ENCODE measurements at places on chromosomes 7 and 10.

GRCh38 chr10:131789516-131789915, 111.3 kb upstream of the PPP2R2D start:
- DNase-seq: no peak

- DNase-seq: peak; percentile 96
Measured at GRCh38 chr7:135798095-135798494, 49.5 kb upstream of the FAM180A start.

- DNase-seq: no peak
Measured at GRCh38 chr7:107898997-107899594, 8.1 kb downstream of the DLD start.

DNA sequence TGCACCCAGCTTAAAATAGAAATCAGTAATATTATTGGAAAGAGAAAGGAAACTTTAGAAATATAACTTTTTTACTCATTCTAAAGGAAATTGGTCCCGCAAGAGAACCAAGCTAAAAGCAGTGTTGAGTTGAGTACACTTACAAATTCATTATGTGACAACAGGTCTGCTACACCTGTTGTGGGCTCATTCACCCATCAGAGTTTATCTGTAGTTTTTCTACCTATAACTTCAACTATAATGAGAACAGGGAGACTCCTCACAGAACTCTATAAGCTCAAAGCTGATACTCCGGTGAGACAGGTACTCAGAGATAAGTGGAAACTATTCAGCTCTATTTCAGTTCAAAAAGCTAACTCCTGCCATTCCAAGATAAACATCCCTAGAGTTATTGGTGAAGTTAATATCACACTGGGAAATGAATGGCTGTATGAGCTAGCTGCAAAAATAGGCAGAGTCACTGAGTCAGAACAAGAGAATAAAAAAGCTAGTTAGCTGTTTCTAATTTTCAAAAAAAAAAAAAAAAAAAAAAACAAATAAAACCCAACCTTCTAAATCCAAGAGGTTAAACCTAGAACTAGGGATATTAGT, 121.3 kb downstream of the PPP1R3A start:
- peak; percentile 24 for DNase-seq

DNA sequence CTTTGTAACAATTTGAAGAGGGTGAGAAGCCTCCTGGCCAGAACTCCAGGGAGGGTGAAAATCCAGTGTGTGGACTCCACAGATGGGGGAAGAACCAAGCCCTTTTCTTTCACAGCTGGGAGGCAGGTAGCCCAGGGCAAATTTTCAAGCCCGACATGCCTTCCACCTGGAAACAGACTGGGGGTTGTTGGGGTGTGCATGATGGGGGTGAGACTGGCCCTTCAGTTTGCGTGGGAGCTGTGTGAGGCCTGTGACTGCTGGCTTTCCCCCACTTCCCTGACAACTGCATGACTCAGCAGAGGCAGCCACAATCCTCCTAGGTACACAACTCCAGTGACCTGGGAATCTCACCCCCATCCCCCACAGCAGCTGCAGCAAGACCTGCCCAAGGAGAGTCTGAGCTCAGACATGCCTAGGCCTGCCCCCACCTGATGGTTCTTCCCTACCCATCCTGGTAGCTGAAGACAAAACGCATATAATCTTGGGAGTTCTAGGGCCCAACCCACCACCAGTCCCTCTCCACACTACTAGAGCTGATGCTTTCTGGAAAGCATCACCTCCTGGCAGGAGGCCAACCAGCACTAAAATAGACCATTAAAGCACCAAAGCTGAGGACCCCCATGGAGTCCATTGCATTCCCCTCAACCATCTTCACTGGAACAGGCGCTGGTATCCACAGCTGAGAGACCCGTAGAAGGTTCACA, 445.4 kb downstream of the TFEC start:
- peak; percentile 59 for DNase-seq

DNA sequence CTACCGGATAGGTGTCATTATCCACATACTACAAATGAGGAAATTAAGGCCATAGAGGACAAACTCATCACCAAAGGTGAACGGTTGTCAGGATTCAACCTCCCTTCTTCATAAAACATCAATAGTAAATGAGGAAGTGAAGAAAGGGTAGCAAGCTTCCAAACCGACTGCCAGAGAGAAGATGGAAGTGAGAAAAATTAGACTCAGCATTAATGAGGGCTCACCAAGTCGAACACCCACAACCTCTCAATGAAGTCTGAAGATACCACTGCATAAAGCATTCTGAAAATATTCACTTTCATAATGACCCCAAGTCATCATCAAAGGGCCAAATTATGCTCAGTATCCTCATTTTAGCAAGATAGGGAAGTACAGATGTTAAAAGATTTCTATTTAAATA, 29.6 kb downstream of the ABCB4 start:
- no peak for DNase-seq

- no peak for DNase-seq
Measured at GRCh38 chr7:27122077-27122910, 8.3 kb downstream of the HOXA4 start.

- no peak for DNase-seq
Measured at GRCh38 chr10:110107430-110107829, 99.6 kb downstream of the ADD3 start.

DNA sequence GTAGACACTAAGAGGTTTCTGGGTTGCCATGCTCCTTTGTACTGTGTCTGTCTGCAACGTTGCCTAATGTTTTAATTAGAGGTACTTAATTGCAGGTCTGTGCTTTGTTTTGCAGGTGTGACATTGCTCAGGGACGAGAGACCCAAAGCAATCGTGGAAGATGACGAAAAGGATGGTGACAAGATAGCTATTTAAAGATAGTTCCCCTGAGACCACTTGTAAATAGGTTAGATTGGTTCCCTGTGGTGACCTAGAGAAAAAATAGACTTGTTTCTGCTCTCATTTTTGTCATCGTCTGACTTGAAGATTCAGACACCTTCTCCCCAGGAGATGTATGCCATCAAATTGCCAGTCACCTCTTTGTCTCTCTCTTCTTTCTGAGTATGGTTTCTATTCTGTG, 20.1 kb downstream of the PPP1R17 start:
- no peak for DNase-seq

DNA sequence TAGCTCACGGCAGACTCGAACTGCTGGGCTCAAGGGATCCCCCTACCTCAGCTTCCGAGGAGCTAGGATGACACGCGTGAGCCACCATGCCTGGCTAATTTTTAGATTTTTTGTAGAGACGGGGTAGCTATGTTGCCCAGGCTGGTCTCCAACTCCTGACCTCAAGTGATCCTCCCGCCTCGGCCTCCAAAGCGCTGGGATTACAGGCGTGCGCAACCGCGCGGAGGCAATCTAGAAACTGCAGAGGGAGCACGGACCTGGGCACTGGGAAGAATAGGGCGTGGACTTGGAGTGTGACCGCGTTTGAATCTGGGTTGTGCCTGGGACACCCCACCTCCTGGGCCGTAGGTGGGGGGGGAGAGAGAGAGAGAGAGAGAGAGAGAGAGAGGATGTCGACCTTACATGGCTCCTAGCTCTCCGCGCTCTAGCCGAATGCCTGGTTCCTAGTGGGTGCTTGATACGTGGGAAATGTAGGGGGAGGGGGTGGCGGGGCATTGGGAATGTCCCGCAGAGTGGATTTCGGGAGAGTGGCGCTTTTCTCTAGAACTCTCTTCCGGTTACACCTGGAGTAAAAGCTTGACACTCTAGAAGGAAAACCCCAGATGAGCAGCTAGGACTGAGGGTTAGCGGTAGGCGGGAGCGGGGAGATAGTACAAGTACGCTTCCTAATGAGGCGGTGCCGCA, 1.2 kb upstream of the MAP3K8 start:
- peak; percentile 22 for DNase-seq

GRCh38 chr10:21617267-21617666, 83.2 kb downstream of the MLLT10 start:
- no peak for DNase-seq

DNA sequence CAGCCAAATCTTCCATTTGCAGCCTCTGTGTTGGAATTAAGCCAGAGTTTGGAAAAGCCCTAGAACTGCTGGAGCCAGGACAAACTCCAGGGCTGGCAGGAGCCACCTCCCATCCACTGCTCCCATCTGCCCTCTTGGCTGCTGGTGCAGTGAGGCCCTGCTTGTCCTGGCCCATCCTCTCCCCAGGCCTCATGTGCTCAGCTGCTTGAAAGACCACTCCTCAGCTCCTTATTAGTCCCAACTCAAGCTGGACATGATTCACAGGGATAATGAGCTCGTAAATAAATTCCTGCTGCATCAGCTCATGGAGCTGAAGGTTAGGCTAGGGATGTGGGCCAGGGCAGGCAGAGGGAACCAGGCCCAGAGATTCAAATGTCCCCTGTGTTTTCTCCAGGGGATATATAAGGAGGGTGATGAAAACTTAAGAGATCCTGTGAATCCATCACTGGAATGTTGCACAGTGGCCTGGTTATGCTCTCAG, 282.8 kb downstream of the RPS24 start:
- DNase-seq: no peak

- no peak for DNase-seq
Measured at GRCh38 chr7:35707422-35707821, 12.5 kb upstream of the HERPUD2 start.

GRCh38 chr10:127322286-127322685, 125.9 kb upstream of the INSYN2A start:
- DNase-seq: no peak

GRCh38 chr10:88377510-88377909, 205.6 kb downstream of the RNLS start:
- no peak for DNase-seq

GRCh38 chr10:122638106-122638505, 61.5 kb downstream of the C10orf120 start:
- DNase-seq: no peak

DNA sequence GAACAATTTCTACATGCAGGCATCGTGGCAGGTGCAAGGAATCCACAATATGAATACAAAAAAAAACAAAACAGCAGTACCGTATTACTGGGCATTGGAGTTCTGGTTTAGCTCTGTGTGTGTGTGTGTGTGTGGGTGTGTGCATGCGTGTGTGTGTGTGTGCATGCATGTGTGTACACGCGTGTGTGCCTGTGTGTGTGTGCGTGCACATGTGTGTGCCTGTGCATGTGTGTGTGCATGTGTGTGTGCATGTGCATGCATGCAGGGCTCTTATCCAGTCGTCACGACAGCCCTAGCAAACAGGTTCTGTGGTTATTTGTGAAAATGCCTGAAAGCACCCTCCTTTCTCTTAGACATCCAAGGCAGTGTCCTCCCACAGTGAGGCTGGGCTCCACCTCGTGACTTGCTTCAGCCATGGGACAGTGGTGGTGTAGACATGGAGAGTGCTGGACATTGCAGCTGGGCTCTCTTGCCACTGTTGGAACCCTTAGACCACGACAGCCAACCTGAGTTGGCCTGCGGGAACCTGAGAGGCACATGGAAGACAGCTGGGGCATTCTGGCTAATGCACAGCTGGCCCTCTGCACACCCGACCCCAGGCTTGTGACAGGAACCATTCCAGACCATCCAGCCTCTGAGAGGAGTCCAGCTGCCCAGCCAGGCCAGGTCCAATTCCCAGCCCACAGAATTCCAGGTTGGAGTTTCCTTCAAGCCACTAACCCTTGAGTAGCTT, 173.4 kb upstream of the SHH start:
- no peak for DNase-seq

- DNase-seq: no peak
Measured at GRCh38 chr10:57952741-57953140, 315.0 kb downstream of the IPMK start.

- peak; percentile 31 for DNase-seq
Measured at GRCh38 chr7:139591550-139592195, 68.2 kb downstream of the CLEC2L start.

DNA sequence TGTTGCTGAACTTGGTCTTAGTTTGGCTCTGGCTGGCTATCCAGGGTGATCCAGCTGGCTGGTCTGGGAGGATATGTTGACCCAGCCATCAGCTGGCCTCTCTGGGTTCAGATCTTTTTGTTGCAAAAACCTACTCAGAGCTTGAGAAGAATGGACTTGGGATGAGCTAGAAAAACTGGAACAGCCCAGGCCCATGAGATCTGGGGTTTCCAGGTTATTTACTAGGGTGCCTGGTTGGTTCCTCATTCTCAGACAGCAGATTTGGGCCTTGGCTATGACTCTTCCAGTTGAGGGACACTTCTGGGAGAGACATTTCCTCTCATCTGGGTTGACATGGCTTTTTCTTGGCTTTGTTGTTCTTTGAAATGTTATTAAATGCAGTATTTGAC, 116.6 kb downstream of the ADCY1 start:
- no peak for DNase-seq

DNA sequence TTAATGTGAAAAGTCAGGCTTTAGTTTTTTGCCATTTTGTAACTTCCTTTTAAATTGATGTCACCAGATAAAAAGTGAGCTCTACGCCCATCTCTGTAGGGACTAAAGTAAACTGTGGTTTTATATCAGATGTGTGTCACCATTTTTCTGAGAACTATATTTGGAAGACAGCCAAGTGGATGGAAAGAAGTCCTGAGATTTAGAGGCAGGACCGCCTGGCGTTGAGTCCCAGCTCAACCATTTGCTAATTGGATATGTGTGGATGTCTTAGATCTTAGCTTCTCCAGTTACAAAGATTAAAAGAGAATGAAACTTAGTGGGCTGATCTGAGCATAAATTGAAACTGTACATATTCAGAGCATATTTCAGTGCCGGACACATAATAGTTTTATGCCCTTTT, 691.6 kb upstream of the CELF2 start:
- no peak for DNase-seq

DNA sequence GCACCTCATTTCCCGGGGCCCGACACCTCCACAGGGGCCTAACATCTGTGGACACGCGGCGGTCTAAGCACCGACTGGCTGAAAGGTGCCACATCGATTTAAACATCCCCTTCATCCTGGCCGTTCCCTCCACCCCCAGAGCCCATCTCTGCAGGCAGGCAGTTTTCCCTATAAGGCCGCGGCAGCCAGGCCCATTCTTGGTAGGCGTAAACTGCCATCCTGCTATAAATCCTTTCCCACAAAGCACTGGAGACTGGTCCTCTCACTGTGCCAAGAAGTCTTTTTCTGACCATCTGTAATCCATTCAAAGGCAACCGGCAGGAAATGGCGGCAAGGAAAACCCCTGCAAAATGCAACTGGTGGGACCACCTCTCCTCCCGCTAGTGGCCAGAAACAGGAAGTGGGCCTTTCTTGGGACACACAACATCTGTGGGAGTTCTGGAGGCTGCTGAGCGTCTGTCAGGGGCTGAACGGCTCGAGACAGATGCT, 22.4 kb downstream of the ATXN7L1 start:
- DNase-seq: no peak

DNA sequence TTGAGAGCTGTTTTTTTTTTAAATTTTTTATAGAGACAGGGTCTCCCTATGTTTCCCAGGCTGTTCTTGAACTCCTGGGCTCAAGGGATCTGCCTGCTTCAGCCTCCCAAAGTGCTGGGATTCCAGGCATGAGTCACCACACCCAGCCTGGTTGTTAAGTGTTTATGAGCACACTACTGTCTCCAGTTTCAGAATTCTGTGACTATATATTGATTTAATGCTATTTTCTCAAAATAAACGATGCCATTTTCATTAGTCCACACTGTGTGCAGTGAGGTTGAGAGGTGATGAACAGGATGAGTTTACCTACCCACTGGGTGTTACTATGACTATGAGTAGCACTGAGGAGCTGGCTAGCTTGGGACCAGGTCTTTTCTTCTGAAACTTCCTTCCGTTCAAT, 110.9 kb upstream of the FAM180A start:
- DNase-seq: no peak

Data from NCI-H1105 treated with DMSO at 0.1 percent for 48 hours (cell line).